ENCODE measurements at places on chromosomes 3 and 15.

DNA sequence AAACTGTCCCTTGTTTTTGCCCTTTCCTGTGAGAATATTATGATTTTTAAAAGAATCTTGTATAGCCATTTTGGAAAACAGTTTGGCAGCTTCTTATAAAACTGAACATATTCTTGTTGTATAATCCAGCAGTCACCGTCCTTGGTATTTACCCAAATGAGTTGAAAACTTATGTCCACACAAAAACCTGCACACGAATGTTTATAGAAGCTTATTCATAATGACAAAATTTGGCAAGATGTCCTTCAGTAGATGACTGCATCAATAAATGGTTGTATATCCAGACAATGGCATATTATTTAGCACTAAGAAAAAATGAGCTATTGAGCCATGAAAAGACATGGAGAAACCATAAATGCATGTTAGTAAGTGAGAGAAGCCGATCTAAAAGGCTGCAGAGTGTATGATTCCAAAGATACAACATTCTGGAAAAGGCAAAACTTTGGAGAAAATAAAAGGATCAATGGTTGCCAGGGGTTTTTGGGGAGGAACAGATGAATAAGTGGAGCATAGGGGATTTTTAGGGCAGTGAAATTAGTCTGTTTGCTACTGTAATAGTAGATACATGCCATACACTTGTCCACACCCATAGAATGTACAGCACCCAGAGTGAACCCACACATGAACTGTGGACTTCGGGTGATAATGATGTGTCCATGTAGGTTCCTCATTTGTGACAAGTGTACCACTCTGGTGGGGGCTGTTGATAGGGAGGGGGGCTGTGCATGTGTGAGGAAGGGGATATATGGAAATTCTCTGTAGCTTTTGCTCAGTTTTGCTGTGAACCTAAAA lies 31.7 kb downstream of the LIMD1 start:
- DNase-seq, result no peak

GRCh38 chr3:171257251-171258203 lies 202.7 kb downstream of the TNIK start:
- DNase-seq, result peak; percentile 25

- DNase-seq, result no peak
Observed at GRCh38 chr3:122232485-122232884, 49.0 kb downstream of the CASR start.

DNA sequence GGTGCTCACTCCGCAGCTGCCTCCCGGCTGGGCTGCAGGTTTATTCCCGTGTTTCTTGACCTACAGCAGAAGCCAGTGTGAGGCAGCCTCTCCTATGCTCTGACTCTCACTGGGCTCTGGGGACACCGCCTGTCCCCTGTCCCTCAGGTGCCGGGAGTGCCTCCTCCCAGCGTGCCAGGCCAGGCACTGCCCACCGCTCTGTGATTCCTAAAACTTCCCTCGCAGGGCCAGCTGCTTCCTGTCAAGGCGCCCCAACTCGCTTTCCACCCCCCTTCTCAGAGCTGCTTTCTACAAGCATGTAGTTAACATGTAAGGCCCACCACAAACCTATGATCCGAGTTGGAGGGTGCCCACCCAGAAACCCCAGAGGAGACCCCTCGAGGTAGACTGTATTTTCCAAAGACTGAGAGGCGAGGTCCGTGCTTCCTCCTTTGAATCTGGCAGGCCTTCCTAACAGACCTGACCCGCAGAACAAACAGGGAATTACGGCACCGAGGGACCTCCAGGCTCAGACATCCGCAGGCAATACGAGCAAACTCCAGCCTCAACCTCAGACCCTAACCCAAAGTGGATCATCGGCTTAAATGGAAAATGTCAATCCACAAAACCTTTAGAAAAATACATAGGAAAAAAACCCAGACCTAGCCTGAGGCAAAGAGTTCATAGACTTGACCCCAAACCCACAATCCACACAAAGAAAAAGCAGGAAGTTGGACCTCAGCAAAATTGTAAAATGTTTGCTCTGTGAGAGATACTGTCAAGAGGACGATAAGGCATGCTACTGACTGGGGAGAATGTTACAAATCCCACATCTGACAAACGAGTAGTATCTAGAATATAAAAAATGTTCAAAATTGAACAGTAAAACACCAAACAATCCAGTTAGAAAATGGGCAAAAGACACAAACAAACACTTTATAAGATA lies 121.3 kb upstream of the IQSEC1 start:
- DNase-seq, result no peak

DNA sequence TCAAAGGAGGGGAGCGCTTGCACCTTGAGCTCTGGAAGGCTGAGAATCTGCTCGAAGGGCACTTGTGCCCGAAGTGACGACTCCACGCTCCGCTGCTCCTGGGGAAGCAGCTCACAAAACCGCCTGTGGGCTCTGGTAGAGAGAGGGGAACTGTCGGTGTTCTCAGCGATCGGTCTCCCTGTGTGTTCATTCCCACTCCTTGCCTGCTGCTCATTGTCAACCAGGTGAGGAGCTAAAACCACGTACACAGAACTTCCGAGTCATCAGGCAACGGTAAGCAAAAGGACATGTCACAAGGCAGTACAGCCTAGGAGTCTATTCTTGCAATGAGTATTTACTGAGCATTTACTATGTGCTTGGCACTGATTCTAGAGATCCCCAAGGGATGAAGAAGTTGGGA lies 1.5 kb downstream of the CIB1 start:
- no peak for DNase-seq

DNA sequence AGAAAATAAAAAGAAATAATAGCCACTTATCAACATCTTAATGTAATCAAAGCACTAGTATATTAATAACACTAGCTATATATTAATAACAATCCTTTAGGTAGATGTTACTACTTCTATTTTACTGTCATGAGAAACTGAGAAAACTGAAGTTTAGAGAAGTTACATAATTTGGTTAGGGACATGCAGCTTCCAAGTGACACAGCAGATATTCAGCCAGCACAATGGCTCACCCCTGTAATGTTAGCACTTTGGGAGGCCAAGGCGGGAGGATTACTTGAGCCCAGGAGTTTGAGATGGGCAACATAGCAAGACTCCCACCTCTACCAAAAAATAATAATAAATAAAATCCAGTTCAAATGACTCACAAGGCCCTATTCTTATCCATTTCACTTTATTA lies 1.9 kb upstream of the UBR1 start:
- DNase-seq, result no peak

- DNase-seq, result no peak
Observed at GRCh38 chr3:25854635-25855034, 64.7 kb downstream of the OXSM start.

DNA sequence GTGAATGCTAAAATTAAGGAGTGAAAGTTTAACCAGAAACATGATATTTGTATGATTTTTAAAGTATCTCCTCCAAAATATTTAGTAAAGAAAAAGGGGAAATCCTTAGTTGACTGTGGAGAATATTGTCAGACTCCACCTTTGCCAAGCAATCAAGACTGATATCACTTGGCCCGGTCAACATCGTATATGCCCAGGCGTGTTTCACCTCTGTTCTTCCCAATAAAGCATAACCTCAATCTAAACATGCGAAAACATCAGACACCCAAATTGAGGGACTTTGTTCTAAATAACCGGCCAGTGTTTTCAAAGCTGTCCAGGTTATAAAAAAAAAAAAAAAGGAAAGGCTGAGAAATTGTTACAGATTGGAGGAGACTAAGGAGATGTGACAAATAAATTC lies 54.2 kb upstream of the PPP4R2 start:
- no peak for DNase-seq

- DNase-seq, result no peak
Observed at GRCh38 chr3:33052671-33053070, 44.3 kb downstream of the GLB1 start.

DNA sequence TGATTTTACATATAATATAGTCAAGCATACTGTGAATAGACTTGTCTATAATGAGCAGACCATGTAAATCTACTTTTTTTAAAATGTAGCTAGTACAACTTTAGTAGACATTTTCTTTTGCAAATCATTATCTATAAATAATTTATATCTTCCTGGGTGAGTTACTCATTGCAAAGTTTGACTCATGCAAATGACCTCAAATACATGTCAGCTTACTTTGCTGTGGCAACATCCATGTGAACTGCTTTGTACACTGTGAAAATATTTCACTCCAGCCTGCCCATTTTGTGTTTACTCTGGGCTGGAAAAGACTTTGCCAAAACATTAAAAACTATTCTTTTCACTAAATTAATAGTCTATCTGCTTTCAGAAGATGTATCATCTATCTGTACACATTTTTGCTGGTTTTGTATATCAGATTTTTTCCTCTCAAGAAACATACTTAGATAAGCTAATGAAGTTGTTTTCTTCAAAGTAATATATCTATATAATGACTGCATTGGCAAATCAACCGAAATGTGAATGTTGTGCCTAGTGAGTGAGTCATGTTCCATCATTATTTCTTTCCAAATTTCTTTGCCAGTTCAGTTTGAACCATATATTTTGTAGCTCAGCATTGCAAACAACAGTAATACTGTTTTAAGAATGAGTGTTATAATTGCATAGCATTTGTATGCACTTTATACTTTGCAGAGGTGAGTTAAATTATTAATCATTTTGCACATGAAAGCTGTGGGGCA lies 26.5 kb downstream of the IGSF10 start:
- DNase-seq, result peak; percentile 62

- DNase-seq, result no peak
Observed at GRCh38 chr15:80468796-80469195, 64.6 kb downstream of the ARNT2 start.

- no peak for DNase-seq
Observed at GRCh38 chr3:183817639-183818038, 7.7 kb downstream of the MAP6D1 start.

GRCh38 chr3:61882253-61882652 lies 320.9 kb downstream of the PTPRG start:
- no peak for DNase-seq

DNA sequence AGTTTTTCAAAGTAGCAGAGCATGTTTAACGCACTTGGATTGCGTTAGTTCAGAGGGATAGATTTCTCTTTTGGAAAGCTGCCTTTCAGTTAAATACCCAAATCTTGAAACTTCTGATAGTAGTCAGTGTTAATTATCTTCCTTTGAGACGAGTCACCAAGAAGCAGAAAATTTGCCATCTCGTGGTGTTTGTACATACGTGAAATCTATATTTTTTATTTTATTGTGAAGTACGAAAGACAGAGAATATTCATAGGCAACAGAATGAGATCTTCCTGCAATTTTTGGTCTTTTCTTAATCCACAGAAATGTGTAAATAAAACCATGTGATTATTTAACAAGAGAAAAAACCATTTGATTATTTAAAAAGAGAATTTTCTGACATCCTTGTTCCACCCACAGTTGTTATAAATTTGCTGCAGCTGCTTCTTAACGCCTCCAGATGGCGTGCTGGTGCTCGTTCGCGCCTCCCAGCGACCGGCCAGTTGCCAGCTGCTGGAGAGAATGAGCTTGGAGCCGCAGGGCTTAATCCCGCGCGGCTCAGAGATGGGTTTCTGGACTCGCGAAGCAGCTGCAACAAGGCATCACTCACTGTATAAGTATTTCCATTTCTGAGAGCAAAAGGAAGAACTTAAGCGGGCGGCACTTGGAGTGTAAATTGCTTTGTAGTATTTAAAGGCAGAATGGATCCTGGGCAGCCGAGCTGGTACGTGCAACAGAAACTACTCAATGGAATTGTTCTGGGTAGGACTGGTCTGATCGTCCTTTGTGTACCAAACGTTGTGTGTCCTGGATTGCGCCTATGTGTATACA lies 10.5 kb upstream of the SLITRK3 start:
- peak; percentile 50 for DNase-seq

DNA sequence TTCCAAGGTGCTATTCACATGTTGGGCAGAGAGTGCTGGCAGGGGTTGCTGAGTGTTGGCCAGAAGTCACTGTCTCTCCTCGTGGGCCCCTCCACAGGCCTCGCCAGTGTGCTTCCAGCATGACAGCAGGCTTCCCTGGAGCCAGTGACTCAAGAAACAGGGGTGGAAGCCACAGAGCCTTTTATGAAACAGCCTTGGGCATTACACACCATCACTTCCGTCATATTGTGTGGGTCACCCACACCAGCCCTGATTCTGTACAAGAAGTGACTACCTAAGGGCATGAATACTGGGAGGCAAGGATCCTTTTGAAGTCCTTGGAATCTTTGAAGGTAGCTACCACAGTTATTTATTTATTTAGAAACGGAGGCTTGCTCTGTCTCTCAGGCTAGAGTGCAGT lies 177.6 kb upstream of the UBE3A start:
- no peak for DNase-seq

DNA sequence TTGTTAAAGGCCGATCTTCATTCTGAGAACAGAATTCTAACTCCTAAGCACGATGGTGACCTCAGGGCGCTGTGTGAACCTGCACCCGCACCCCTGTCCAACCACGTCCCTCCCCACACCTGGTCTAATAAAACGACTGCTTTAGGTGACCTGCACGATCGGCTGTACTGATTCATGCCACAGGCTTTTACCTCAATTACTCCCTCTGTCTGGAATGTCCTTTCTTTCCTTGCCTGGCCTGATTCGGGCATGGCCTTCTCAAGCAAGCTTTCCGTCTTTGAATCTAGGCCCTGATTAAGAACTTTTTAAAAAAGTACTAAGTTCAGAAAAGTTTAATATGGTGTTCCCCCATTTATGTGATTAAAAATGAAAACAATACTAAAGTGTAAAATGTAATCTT lies 842 bp upstream of the U2SURP start:
- DNase-seq, result no peak

DNA sequence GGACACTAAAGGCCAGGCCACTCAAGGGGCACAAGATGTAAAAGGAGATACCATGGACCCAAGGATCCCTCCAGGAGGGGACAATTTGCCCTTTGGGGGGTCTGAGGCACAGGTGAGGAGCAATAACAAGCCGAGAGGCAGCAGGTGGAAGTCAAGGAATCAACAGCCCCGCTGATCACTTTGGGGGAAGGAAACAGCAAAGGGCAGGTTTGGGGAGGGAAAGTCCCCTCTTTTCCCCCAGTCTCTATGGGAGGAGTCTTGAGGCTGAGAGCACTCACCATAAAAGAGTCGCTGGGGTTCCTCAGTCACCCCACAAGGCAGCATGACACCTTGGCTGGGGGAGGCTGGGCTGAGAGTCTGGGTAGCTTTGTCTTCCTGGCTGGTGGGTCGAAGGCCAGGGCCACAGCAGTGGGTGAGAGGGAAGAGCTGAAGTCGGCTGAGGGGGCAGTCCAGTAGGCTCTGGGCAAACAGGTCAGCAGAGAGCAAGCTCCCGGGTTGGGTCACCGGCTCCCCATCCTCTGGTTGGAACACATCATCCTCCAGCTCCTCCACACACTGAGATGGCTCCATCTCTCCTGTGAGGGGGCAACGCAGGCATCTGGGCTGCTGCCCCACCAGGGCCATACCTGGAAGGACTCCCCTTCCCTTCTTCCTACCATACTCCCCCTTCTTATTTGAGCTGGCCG lies 3.0 kb downstream of the BMF start:
- no peak for DNase-seq

GRCh38 chr3:104606812-104607211 lies 759.9 kb upstream of the ALCAM start:
- no peak for DNase-seq

DNA sequence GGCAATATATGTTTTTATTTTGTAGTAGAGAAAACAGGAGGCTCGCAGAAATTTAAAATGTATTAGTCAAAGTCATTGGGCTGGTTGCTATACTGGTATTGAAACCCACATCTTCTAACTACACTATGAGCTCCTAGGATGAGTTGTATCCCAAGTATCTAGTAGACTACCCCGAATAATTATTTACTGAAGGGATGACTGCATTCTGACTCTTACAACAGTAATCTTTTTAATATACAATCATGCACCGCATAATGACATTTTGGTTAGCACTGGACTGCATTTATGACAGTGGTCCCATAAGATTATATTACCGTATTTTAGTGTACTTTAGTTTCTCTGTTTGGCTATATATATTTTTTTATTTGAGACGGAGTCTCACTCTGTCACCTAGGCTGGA lies 15.3 kb downstream of the PIGB start:
- no peak for DNase-seq

Data from fibroblast of skin of left biceps (primary cell).